ENCODE measurements at places on chromosomes 1 and 21.

- no peak for DNase-seq
These were observed 6.7 kb downstream of the TAS1R3 start for GRCh38 chr1:1337793-1338147.

- DNase-seq: no peak
These were observed 2.3 kb upstream of the SF3B4 start for GRCh38 chr1:149929856-149930255.

GRCh38 chr1:8844501-8845006 lies 27.1 kb upstream of the RERE start:
- no peak for DNase-seq

GRCh38 chr1:216616425-216616824 lies 106.8 kb downstream of the ESRRG start:
- DNase-seq: no peak

- no peak for DNase-seq
These were observed 15.6 kb upstream of the SRP9 start for GRCh38 chr1:225762002-225762441.

DNA sequence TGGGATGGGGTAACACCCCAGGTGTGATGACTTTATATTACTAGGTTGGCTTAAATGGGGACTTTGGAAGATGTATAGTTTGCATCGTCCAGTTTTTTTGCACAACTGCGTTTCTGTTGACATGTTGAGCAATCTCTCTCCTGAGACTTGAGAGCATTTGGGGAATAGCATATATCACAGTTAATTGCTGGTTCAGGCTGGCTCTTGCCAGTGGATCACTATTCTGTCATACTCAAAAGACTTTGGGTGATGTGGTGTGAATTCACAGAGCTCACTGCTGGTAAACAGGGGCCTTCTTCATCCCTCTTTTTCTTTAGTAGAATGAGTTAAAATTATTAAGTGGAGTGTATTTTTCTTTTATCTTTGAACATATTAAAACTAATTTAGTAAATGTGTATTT lies 44.3 kb downstream of the LHX9 start:
- DNase-seq: no peak
